ENCODE measurements at places on chromosomes 16 and 17. TPM values are rescaled to one million over a fixed set of nuclear protein-coding genes. Genes with fewer than 3 reads are reported as not detected.
A peak's percentile ranks its signal among the peaks of the same experiment; 100 is the strongest.

DNA sequence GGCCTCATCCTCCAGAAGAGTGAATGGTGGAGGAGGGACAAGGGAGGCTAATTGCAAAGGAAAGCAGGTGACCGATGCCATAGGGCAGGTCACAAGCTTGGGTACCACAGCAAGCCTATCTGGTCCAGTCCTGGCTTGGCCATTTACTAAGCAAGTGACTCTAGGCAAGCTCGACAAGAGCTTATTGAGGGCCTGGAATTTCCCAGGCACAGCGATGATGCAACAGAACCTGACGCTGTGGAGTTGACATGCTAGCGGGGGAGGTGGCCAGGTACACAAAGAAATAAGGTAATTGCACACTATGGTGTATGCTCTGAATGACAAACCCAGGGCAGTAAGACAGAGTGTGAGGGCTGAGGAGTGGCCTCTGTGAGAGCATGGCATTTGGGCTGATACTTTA, 98.5 kb downstream of the PGS1 start:
- no peaks in the 10 kb centered on the region for H3K4me1 ChIP-seq
- no peak overlapping the region for H3K27ac ChIP-seq
- H3K4me3 ChIP-seq, result no peak overlapping the region
- no peaks in the 10 kb centered on the region for H3K36me3 ChIP-seq
- no peak for DNase-seq
- no peaks in the 10 kb centered on the region for H3K27me3 ChIP-seq

DNA sequence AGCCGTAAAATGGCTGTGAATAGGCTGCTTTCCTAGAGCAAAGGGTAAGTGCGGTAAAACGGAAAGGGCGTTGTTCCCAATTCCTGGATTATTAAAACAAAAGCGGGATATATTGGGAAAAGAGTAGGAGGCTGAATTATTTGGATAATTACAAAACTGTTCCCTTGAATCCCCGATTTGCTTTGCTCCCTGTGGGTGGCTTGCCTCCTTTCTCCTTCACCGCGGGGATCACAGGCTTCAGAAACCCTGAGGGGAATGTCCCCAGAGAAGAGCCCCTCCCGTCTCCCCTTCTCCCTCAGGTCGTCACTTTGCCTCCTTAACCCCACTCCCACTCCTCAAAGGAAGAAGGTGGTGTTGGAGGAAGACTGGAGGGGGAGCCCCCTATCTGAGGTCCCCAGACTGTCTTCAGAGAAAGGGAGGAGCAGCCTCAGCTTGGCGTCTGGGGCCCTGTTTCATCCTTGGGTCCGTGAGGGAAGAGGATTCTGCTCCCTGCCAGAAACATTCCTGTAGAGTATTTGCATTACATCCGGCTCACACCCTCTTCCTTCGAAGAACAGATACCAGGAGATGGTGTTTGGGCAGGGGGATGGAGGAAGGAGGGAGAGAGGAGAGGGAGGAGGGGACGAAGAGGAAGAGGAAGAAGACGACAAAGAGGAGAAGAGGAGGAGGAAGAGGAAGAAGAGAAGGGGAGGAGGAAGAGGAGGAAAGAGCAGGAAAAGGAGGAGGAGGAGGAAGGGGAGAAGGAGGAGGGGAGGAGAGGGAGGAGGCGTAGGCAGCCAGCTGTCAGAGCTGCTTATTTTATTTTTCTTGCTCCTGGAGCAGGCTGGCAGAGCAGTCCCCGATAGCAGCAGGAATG, 31.8 kb downstream of the MRM1 start:
- H3K27me3 ChIP-seq, result no peaks in the 10 kb centered on the region
- H3K36me3 ChIP-seq, result no peaks in the 10 kb centered on the region
- no peak overlapping the region for H3K27ac ChIP-seq
- H3K4me3 ChIP-seq, result no peak overlapping the region
- H3K4me1 ChIP-seq, result no peaks in the 10 kb centered on the region
- no peak for DNase-seq

DNA sequence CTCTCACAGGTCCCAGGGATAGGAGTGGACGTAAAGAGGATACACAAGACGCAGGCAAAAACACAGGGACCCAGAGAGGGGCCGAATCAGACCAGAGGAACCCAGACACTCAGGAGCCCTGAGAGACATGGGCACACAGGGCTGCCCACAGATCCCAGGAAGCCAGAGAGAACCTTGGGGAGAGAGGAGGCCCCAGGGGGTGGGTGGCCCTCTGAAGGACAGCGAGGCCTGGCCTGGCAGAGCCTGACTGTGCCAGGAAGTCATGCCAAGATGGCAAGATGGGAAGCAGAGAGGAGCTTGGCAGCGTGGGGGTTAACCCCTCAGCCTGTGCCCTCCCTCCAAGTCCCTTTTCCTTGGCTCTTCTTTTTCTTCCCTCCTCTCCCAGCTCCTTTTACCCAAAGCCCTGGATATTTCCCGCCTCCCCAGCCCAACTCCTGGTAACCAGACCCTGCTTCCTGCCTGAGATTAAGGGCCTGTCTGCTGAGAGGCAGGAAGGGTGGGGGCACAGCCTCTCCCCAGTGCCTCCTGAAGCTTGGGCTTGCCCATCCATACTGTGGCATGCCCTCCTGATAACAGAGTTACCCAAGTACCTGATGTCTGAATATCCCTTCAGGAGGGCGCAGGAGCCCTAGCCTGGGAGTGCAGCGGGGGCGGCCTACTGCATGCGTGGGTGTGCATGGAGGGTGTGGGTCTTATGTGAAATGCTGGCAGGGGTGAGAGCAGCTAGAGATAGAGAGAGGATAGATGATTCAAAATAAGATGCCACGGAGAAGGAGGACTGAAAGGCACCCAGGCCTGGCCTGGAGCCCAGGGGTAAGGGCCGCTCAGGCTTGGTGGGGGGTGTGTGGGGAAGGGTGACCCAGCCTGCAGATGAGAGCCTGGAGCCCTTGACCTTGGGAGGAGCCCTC, 6.0 kb upstream of the TBX21 start:
- DNase-seq, result no peak
- H3K27ac ChIP-seq, result no peak overlapping the region
- H3K4me3 ChIP-seq, result no peak overlapping the region
- H3K4me1 ChIP-seq, result no peaks in the 10 kb centered on the region
- no peaks in the 10 kb centered on the region for H3K36me3 ChIP-seq

- no peaks in the 10 kb centered on the region for H3K36me3 ChIP-seq
- no peak for DNase-seq
- no peaks in the 10 kb centered on the region for H3K4me1 ChIP-seq
- no peak overlapping the region for H3K4me3 ChIP-seq
Observed at GRCh38 chr16:30488764-30489605, 16.4 kb downstream of the ITGAL start.

DNA sequence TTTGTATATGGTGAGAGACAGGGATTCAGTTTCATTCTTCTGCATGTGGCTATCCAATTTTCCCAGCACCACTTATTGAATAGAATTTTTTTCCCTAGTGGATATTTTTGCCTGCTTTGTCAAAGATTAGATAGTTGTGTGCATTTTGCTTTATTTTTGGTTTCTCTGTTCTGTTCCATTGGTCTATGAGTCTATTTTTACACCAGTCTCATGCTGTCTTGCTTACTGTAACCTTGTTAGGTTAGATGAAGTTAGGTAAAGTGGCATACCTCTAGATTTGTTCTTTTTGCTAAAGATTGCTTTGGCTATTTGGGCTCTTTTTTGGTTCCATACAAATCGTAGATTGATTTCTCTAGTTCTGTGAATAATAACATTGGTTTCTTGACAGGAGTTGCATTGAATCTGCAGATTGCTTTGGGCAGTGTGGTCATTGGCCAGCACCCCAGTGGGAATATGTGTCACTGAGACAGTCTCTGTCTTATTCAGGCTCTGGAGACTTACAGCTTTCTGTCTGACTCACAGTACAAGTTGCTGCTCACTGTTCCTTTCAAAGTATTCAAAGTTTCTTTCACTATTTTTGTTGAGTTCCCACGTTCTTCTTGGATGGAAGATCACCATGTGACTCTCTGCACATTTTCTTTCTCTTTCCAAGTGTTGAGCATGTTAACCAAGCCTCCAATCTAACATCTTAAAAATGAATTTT, 709.1 kb downstream of the CDH11 start:
- H3K4me1 ChIP-seq, result peaks cover 16% of the 10 kb centered on the region
- H3K27ac ChIP-seq, result peak overlapping the region; percentile 49
- no peak overlapping the region for H3K4me3 ChIP-seq
- no peaks in the 10 kb centered on the region for H3K27me3 ChIP-seq

DNA sequence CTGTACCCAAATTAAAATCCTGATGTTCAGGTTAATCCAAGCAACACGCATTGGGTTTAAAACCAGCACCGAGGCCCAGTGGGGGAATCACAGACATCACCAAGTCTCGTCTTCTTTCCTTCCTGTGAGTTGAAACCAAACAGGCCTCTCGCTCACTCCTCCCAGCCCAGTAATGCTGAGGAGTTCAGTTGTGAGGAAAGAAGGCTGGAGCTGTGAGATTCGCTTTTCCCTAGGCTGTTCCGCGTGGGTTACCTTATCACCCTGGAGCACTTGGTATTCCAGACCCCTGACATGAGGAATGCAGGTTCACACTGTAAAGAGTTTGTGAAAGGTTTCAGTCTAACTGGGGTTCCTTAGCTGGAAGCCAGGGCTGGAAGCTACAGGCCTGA, 20.8 kb downstream of the CIBAR2 start:
- peaks cover 7% of the 10 kb centered on the region for H3K4me1 ChIP-seq
- H3K27me3 ChIP-seq, result no peaks in the 10 kb centered on the region

GRCh38 chr16:17447101-17447569, 23.6 kb downstream of the XYLT1 start:
- H3K36me3 ChIP-seq, result no peaks in the 10 kb centered on the region
- no peak overlapping the region for H3K27ac ChIP-seq
- no peak overlapping the region for H3K4me3 ChIP-seq
- no peaks in the 10 kb centered on the region for H3K27me3 ChIP-seq
- no peak for DNase-seq

DNA sequence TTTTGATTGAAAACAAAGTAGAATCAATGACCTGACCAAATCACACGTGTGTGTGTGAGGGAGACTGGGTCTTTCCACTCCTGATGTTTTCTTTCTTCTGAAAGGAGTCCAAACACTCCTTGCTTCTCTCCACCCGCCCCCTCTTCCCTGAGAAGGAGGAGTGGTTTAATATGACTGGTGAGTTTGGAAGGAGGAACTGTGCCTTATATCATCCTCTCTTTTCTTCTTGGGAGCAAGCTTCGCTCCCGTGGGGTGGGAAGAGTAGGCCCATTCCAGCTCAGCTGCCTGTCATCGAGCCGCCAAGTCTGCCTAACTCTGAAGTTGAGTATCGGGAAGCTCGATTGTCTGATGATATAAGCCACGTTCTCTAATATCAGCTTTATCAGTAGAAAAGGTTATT, 96.5 kb downstream of the YPEL2 start:
- no peaks in the 10 kb centered on the region for H3K27me3 ChIP-seq
- no peaks in the 10 kb centered on the region for H3K36me3 ChIP-seq
- peaks cover 60% of the 10 kb centered on the region for H3K4me1 ChIP-seq
- H3K4me3 ChIP-seq, result no peak overlapping the region
- peak overlapping the region; percentile 94 for H3K27ac ChIP-seq

DNA sequence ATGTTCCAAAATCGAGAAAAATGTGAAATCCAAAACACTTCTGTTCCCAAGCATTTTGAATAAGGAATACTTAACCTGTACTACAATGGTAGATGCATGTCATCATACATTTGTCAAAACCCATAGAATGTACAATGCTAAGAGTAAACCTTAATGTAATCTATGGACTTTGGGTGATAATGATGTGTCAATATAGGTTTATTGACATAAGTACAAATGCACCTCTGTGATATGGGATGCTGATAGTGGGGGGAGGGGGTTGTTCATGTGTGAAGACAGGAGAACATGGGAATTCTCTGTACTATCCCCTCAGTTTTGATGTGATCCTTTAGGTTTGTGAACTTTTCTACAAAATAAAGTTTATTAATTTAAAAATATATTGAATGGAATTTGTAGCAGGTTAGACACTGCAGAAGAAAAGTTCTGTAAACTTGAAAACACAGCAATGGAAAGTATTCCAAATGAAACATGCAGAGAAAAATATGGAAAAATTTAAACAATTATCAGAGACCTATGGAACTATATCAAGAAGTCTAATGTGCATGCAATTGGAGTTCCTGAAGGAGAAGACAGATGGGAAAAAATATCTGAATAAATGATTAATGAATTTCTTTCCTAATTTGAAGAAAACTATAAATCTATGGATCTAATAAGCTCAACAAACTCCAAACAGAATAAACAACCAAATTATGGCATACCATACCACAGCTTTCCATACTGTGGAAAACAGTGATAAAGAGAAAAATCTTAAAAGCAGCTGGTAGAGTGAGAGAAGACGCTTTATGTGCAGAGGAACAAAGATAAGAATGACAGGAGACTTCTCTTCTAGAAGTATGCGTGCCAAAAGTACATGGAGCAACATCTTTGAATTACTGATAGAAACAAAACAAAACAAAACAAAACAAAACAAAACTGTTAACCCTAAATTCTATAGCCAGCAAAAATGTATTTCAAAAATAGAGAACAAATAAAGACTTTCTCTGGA, 34.7 kb upstream of the MSI2 start:
- H3K36me3 ChIP-seq, result no peaks in the 10 kb centered on the region
- H3K4me3 ChIP-seq, result no peak overlapping the region
- H3K4me1 ChIP-seq, result no peaks in the 10 kb centered on the region
- DNase-seq, result no peak
- H3K27me3 ChIP-seq, result no peaks in the 10 kb centered on the region
- no peak overlapping the region for H3K27ac ChIP-seq

DNA sequence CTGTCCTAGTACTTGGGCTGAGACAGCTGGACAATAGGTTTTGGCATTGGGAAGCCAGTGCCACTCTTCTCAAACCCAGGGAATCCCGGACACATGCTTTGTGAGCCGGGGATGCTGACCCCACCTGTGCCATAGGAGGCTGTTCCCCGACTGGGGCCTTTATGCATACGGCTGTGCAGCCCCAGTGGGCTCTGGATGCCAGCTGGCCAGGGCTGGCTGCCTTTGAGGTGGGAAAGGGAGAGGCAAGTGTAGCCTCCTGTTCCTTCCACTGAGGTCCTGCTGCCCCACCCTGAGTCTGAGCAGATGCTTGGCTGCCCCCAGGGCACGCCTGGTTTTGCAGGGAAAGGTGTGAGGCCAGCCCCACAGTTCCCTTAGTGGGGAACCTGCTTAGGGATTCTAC, 105.7 kb downstream of the CCDC182 start:
- no peaks in the 10 kb centered on the region for H3K27me3 ChIP-seq
- no peaks in the 10 kb centered on the region for H3K4me1 ChIP-seq
- H3K27ac ChIP-seq, result no peak overlapping the region
- H3K4me3 ChIP-seq, result no peak overlapping the region

DNA sequence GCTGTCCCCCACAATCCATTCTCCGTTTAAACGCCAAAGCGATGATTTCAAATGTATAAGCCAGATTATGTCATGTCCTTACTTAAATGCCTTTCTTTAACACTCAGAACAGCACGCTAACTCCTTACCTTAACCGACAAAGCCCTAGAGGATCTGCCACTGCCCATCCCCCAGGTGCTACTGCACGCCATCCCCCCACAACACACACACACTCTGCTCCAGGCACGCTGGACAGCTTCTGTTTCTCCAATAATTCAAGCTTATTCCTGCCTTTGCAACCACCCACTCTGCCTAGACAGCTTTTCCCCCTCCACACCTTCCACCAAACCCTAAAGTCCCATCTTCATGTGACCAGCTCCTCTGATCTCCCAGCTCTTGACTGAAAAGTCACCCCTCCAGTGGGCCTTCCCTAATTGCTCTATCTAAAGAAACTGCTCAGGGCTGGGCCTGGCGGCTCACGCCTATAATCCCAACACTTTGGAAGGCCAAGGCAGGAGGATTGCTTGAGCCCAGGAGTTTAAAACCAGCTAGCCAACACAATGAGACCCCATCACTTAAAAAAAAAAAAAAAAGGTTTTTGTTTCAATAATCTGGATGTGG, 38.9 kb upstream of the RPL38 start:
- no peaks in the 10 kb centered on the region for H3K4me1 ChIP-seq
- H3K36me3 ChIP-seq, result no peaks in the 10 kb centered on the region

TBC1D3K gene
- not detected for total RNA-seq

GPR139 gene
- not detected for total RNA-seq

Data from ascending aorta (tissue), 2 donors.